D341Med (cell line): ENCODE measurements at places on chromosomes 13 and 19.
A peak's percentile ranks its signal among the peaks of the same experiment; 100 is the strongest.

GRCh38 chr13:54949735-54950134 lies 1921.1 kb downstream of the OLFM4 start:
- DNase-seq = no peak

- peak; percentile 77 for DNase-seq
Measured at GRCh38 chr19:3968556-3969434, 2.1 kb downstream of the DAPK3 start.

- no peak for DNase-seq
Measured at GRCh38 chr13:104944176-104944575, 1591.3 kb downstream of the EFNB2 start.

DNA sequence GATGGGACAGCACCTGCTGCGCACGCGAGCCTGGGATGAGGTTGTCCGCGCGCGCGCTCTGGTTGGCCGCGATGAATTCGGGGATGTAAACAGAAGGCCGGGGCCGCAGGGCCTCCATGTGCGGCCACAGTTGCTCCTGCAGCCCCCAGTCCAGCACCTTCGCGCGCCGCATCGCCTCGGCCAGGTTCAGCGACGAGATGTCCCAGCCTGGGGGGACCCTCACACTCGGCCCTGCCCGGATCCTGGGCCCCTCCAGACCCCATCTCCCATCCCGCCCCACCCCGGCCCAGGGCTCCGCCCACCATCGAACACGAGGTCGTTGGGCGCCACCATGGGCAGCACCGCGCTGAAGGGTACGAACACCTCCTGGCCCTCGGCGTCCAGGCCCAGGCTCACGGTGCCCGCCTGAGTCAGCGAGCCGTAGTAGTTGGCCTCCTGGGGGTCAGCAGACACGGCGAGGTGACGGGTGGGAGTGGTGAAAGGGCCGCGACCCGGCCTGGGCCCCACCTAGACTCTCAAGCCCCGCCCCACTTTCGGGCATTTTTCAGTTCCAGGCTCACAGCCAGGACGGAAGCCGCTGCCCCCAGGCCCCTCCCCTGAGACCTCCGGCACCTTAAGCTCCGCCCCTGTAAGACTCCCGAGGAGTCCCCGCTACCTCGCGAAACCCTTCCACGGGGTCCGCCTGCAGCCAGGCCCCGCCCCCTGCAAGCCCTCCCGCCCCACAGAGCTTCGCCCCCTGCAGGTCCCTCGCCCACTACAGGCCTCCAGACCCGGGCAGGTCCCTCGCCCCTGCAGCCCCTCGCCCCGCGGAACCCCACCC lies 1.1 kb downstream of the ISYNA1 start:
- DNase-seq = peak; percentile 94

DNA sequence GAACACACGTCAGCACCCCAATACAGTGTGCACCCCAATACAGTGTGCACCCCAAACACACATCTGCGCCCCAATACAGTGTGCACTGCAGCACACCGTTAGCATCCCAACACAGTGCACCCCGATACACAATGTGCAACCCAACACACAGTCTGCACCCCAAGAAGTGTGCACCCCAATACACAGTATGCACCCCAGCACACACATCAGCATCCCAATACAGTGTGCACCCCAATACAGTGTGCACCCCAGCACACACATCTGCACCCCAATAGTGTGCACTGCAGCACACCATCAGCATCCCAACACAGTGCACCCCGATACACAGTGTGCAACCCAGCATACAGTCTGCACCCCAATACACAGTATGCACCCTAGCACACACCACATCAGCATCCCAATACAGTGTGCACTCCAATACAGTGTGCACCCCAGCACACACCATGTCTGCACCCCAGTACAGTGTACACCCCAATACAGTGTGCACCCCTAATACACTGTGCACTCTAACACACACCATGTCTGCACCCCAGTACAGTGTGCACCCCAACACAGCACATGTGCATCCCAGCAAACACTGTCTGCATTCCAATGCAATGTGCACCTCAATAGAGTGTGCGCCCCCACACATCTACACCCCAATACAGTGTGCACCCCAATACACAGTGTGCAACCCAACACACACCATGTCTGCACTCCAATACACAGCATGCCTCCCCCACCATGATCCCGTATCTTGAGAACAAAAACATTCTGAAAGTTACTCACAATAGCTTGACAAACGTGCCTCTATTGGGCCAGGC lies 855 bp upstream of the CARS2 start:
- no peak for DNase-seq

GRCh38 chr13:44648392-44649103 lies 72.4 kb upstream of the TSC22D1 start:
- DNase-seq = peak; percentile 47

GRCh38 chr19:10320602-10321416 lies 5.0 kb upstream of the FDX2 start:
- no peak for DNase-seq

GRCh38 chr13:46728777-46729176 lies 68.2 kb downstream of the ESD start:
- peak; percentile 46 for DNase-seq

- DNase-seq = no peak
Measured at GRCh38 chr13:21106089-21106488, 44.7 kb upstream of the LATS2 start.

- peak; percentile 94 for DNase-seq
Measured at GRCh38 chr19:1249298-1249989, 1.1 kb downstream of the MIDN start.

DNA sequence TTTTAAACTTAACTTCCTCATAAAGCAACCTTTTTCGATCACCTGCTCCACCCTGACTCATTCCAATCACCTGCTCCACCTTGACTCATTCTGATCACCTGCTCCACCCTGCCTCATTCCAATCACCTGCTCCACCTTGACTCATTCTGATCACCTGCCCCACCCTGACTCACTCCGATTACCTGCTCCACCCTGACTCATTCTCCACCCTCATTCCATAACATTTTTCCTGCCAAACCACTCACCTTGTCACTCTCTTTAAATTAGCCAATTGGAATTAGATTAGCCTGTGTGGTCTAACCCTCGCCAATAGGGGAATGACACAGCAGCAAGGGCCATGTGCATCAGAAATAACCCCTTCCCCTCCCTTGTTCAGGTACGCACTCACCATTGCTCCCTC lies 31.9 kb upstream of the ZNF83 start:
- DNase-seq = no peak

DNA sequence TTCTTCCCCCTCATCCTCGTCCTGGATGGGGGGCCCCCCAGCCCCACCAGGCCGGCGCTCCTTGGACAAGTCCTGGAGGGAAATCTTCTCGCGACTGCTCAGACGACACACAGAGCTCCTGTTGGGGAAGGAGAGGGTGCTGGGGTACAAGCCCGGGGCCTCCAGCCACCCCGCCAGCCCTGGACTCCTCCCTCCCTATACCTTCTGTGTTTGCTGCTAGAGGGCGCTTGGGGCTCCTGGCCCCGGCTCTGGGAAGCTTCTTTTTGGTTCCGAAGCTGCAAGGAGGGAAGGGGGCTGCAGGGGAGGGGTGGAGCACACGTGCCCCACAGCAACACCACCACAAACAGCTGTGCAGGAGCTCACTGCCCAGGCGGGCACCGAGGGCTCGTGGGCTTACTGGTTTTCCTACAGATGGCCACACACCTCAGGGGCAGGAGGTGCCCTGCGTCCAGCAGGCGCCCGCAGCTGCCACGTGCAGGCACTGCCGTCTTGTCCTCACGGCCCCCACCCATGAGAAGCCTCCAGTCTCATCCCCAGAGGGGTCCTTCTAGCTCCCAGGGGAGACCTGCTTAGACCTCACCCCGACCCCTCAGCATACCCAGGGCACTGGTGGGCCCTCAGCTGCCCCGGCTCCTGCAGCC lies 20.5 kb downstream of the EPS8L1 start:
- DNase-seq = no peak

DNA sequence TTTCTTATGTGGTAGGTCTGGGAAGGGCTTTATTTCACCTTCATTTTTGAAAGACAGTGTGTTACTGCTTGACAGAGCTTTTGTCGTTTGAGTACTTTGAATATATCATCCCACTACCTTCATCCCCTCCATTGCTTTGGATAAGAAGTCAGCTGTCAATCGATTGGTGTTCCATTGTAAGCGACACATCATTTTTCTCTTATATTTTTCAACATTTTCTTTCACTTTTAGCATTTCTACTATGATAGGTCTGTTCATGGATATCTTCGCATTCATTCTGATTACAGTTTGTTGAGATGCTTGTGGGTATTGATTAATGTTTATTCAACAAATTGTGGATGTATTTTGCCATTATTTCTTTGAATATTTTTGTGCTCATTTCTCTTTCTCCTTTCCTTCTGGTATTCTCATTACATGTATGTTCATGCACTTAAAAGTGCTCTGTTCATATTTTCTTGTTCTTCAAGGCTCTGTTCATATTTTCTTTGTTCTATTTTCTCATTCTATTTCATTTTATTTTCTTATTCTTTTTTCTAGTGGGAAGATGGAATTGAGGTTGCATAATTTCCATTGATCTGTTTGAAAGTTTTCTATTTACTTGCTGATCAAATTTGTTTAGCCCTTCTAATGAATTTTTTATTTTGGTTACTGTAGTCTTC lies 29.2 kb downstream of the ZNF546 start:
- DNase-seq = no peak

GRCh38 chr13:45921162-45921736 lies 69.7 kb upstream of the SIAH3 start:
- no peak for DNase-seq

GRCh38 chr13:37173214-37173613 lies 67.8 kb upstream of the CSNK1A1L start:
- no peak for DNase-seq

DNA sequence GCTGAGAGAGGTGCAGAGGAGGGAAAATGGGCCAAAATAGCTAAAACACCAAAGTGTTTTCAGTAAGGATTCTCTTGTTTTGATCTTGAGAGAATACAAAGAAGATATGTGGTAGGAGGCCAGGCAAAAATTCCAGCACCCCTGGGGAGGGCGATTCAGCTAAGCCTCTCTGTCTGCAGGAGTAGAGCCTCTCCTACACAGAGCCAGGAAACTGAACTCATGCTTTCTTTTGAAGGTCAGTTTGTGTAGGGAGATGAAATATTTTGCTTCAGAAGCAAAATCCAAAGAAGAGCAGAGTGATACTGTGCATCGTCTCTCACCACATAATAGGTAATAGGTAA lies 565.0 kb downstream of the FGF9 start:
- no peak for DNase-seq

- no peak for DNase-seq
Measured at GRCh38 chr13:80126389-80127068, 214.4 kb downstream of the SPRY2 start.

GRCh38 chr19:16834747-16835146 lies 5.5 kb downstream of the SIN3B start:
- no peak for DNase-seq

DNA sequence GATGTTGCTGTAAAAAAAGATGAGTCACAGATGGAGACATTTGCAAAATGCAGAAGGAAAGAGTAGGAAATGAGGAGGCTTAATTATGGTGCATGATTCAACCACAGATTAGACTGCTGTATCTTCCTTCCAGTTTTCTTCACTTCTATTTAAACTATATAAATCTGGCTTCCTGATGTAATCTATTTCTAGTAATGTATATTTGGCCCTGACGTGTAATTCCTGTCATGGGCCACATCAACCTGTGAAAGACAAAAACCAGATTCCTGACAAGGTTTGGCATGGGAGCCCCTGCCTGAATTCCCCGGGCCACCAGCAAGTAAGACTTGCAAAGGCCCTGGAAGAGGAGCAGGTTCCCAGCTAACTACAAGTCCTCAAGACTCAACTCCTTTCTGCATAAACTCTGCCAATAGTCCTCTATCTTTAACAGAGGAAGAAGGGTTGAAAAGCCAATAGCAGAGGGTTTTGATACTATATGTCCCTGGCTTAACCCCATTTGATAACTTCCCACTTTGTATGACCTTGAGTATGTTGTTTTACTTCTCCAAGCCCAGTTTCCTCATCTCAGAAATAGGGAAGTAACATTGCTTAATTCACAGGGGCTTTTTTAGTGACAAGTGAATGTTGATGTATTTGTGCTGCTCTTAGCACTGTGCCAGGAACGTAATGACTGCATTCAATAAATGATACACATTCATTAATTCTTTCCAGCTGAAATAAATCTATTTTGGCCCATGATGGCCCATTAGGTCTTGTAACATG lies 172.7 kb downstream of the SPRY2 start:
- no peak for DNase-seq

GRCh38 chr13:90118467-90119071 lies 1228.9 kb upstream of the MIR17HG start:
- DNase-seq = no peak

DNA sequence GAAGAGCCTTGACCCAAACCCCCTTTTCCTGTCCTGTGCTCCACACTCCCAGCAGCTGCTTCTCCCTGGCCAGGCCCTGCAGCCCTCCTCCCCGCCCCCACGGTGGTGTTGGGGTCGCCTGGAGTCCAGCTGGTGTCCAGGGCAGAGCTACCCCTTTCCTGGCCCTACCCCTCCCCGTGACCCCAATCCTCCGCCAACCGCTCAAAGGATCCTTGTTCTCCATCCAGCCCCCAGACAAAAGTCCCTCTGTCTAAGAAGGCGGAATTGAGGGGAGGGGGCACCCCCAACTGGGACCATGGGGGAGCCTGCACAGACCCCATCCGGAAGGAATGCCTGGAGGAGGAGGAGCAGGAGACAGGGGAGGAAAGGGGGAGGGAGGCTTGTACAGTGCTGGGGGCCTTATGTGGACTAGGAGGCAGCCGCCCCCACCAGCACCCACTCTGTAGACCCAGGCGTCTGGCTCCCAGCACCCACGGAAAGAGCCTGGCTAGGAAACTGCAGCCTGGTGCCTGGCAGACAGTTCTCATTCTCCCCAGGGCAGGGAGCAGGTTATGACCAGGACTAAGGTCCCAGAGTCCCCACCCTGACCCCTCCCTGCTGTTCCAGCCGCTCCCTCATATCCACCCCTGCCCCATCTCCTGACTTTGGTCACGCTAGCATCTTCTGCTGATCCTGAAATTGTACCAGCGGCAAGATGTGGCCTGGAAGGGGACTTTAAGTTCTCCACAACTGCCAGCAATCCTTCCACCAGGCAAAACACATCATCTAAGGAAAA lies at the start of gene FXYD3:
Gene FXYD3, plus strand, starts transcription at position 647 of the 775 bp plus-strand sequence. CDS start 3,554 bp downstream, outside the sequence.
- no peak for DNase-seq

GRCh38 chr19:21362291-21362690 lies 3.5 kb downstream of the ZNF738 start:
- no peak for DNase-seq

GRCh38 chr13:30739761-30740642 lies 4.7 kb downstream of the ALOX5AP start:
- DNase-seq = no peak

GRCh38 chr19:35149463-35149862 lies 5.1 kb upstream of the FXYD5 start:
- no peak for DNase-seq

- no peak for DNase-seq
Measured at GRCh38 chr19:50837300-50837699, 3.9 kb upstream of the KLK15 start.

- DNase-seq = no peak
Measured at GRCh38 chr19:2327773-2328400, 499 bp downstream of the LSM7 start.

DNA sequence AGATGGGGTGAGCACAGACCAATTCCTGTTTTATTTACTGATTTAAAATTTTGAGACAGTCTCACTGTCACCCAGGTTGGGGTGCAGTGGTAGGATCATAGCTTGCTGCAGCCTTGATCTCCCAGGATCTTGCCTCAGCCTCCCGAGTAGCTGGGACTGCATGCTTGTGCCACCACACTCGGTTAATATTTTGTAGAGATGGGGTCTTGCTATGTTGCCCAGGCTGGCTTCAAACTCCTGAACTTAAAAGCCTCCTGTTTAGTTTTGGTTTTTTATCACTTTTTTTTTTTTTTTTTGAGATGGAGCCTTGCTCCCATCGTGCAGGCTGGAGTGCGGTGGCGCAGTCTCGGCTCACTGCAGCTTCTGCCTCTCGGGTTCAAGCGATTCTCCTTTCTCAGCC lies 4.7 kb downstream of the UBA52 start:
- DNase-seq = no peak

GRCh38 chr13:50073340-50073739 lies 58.1 kb downstream of the KCNRG start:
- DNase-seq = no peak
